ENCODE measurements at places on chromosomes 6 and 20.

DNA sequence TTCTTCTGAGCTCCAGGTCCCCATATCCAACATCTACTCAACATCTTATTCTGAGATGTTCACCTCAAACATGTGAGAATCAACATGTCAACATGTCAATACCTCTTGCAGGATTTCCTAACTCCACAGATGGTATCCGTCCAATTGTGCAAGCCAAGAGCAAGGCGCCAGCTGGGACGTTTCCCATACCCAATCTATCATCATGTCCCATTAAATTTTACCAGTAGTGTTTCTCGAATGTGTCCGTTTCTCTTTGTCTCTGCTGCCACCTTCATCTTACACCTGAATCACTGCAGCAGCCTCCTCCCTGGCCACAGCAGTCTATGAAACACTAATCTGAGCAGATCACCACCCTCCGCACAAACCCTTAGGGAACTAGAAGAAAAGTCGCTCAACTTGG is 78.0 kb upstream of the RPS6KA2 start:
- no peak for DNase-seq

DNA sequence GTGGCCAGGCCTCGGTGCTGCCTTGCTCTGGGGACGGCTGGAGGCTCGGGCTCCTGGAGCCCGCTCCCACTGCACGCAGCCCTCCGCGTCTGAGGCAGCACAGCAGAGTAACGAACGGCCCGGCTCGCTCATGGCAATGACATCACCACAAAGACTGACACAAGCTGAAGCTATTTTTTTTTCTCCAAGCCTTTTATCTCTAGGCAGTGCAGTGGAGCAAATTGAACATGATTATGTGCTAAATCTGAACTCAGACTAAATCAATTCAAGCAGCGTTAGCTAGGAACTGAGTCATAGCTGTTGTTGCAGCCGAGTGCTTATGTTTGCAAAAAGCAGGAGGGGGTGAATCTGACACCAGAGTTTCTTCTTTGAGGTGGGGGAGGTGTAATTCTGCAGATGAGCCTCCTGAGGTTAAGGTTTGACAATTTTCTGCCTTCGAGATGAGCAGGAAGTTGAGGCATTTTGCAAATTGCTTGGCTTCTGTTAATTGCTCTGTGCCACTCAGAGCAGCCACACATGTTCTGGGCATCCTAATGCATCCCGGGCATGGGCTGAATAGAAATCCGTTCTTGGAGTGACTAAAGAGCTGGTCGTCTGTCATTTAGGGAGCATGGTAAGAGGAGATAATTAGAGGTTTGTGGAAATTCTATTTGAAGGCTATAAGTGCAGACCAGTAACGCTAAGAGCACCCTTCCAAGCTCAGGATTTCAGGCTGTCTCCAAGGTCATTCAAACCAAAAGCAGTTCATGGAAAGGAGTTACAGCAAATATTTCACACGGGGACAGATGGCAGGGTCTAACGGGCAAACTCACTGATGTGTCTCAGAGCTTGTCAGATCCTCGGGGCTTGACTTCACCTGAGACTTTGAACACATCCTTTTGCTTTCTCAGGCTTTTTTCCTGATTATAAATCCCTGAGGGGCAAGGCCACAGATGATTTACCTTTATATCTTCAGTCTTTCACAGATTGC is 155.1 kb upstream of the ENPP5 start:
- no peak for DNase-seq

GRCh38 chr6:108945681-108946159 is 97.5 kb downstream of the ARMC2 start:
- no peak for DNase-seq

- DNase-seq = no peak
Measured at GRCh38 chr20:32829311-32830005, 9.7 kb downstream of the MAPRE1 start.

GRCh38 chr6:48403587-48403986 is 292.6 kb upstream of the PTCHD4 start:
- no peak for DNase-seq

- DNase-seq = no peak
Measured at GRCh38 chr20:20699144-20699543, 13.3 kb downstream of the RALGAPA2 start.

GRCh38 chr20:62243106-62243505 is 4.8 kb downstream of the OSBPL2 start:
- DNase-seq = no peak

DNA sequence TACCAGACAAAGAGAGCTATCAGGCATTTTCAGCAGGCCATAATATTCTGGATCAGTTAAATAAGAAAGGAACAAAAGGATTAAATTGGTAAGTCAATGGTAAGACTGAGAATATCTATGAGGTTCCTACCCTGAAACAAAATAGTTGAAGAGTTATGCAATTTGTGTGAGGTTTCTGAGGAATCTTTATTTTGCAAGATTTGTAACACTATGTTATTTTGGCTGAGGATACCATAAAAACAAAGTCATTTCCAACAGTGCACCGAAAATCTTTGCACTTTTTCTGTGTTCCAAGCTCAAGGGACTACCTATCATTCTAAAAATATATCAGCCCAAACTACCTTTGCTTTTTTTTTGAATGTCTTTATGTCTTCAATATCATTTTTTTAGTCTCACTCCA is 383.3 kb upstream of the CITED2 start:
- DNase-seq = no peak

DNA sequence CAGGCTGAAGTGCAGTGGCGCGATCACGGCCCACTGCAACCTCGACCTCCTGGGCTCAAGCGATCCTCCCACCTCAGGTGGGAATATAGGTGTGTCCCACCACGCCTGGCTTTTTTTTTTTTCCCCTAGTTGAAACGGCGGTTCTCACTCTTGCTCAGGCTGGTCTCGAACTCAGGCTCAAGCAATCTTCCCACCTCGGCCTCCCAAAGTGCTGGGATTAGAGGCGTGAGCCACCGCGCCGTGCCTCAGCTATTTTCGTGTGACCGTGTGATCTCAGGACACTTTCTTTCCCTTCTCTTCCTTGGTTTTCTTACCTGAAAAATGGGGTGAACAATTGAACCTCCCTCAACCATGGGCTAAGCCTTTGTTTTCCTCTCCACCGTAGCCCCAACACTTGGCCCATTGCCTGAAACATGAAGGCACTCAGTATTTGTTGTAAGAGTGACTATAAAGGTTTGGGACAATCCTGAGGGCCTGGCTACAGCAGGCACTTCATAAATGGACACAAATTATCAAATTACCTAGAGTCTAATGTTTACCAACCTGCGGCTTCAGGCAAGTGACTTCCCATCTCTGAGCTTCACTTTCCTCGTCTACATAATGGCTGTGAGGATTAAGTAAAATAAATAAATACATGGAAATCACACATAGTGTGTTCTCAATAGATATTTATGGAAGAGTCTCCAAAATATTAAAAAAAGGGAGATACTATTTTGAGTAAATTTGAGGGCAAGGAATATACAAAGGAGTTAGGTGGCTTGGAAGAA is 31.4 kb upstream of the ID1 start:
- DNase-seq = no peak

GRCh38 chr6:134510920-134511319 is 193.0 kb upstream of the SGK1 start:
- DNase-seq = no peak

GRCh38 chr6:129321303-129321702 is 388.7 kb downstream of the ARHGAP18 start:
- DNase-seq = no peak

DNA sequence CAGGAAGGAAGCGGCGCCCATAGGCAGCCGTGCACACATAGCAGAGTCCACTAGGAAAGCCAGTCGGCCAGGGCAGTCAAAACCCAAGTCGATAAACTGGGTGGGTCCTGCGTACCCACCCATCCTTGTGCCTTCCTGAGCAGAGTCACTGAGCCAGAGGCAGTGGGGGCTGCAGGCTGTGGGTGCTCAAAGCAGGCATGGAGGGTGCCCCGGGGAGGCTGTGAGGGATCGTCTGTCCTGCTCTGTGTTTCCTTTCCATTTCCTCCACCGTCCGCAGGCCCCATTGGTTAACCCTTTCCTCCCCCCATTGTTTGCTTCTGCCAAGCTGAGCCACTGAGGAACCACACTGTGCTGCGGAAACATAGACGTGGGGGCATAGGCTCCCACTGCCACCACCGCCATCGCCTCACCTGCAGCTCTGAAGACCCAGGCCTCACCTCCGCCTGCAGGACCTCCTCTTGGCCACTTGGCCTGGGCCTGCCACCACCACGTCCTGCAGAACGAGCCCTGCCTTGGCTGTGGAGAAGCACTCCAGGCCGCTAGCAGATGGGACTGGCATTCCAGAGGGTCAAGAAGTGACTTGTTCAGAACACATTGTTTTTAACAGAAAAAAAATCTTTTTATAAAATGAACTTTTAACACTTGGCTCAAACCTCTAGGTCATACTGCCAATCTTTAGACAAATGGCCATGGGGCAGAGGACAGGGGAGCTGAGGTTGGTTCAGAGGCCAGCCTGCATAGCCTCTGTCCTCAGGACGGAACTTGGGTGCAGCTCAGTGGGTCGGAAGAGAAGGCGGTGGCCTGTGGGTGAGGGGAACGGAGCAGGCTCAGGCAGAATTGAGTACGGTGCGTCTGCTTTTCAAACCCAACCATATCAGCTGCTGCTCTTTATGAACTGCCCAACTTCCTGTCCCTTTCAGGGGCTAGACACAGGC is 52.6 kb downstream of the TCP11 start:
- no peak for DNase-seq

GRCh38 chr6:130560231-130560630 is 194.4 kb downstream of the TMEM200A start:
- no peak for DNase-seq

DNA sequence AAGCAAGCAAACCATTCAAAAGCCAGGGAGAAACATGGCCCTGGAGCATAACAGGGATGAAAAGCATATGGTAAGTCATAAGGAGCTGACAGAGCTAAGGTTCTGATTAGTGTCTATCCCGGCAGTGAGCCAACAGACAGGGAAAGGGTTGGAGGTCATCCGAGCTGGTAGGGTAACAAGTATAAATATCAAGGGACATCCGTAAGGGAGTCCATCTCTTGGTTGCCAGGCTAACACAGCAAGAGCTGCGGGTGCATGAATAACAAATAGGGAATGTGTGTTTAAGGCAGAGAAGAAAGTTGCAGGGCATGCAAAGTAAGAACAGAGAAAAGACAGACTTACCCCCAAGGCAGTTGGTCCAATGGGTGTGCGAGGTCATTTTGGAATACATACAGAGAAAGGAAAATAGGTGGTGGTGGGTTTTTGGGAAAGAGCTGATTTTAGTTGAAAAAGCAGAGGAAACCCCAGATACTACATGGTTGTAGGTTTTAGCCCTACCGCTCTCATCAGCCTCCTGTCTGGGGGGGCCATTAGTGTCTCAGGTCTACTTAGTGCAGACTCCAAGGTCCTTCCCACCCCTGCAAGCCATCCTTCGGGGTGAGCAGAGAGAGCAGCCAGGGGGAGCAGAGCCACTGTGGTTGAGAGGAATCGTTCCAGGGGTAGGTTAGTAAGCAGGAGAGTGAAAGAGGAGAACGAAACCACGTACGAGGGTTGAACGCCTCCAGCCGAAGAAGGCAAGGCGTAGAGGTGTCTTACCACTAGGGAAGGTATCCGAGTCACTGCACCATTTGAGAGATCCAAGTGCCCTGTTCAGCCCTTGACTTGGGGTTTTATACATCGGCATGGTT is at the start of gene ERVFRD-1:
Gene ERVFRD-1 (minus strand): TSS at position 805 of the 848 bp plus-strand sequence. CDS start 6,415 bp downstream, outside the sequence.
- no peak for DNase-seq

DNA sequence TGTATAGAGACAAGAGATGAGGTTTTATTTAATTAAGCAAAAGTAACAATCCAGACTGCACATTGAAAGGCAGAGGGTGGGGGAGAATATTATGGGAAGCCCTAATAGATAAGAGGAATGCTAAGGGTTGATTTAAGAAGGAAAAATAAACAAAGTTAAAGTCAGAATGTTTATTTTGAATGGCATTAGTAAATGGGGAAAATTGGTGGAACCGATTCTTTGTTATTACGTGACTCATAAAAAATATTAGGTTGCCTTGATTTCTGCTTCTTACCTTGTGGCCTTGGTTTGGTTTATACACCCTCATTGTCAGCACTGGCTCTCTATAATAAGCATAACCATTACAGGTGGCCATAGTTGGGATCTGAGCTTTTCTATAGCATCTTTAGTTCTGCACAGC is 674.8 kb upstream of the CITED2 start:
- DNase-seq = no peak

DNA sequence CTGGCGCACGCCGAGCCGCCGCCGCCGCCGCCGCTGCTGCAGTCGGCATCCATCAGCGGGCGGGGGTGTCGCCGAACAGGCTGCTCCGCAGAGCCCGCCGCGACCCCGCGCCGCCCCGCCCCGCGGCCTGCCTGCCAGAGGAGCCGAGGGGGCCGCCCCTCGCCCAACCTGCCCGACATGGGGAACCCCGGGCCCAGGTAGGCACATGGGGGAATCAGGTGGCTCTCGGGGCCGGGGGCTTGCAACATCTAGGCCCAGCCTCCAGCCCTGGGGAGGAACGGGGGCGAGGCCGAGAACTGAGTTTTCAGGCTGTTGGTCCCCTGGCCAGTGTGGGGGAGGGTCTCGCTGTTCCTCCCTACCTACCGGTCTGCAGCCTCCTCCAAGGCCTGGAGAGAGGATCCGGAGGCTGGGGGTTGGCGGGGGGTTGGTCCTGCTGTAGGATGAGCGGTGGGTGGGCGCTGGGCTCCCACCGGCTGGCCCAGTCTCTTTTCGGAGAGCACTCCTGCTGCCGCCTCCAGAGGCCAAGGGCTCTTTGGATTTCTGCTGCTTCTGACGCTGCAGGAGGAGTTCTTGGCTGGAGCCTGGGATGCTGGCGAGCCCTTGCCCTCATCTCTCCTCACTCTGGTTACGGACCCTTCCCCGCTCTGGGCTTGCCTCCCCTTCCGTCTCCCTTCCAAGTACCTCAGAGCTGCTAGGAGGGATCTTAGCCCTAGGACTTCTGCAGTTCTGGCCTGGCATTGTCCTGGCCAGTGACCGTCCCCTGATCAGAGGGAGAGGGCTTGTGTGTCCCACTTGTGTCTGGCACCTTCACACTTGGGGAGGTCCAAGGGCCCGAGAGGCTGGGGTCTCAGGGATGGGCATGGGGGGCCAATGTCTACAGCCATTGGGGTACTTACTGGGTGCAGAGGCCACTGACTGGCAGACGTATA is at the start of gene EPB41L1:
Gene EPB41L1 (plus strand): TSS at position 41 of the 929 bp plus-strand sequence. CDS start 19,038 bp downstream, outside the sequence.
- DNase-seq = no peak

GRCh38 chr20:62738025-62738881 is 29.6 kb downstream of the NTSR1 start:
- DNase-seq = no peak

DNA sequence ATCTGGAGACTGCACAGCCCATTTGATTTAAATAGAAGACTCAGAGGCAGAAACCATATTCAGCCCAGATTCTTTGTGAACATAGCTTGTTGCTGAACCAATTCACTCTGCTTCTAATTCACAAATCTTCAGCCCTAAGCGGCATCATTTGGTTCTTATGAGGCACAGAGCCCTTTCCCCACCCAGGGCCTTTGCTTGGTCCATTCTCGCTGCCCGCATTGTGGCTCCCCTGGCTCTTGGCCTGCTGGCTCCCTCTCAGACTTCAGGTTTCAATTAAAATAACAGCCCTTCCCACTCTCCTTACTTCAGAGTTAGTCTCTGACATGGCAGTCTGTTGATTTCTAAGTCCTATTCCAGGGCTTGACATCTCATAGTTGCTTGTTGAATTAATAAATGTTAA is 9.4 kb upstream of the TMEM14A start:
- no peak for DNase-seq
